ENCODE measurements at places on chromosomes 7 and 10. TPM values are rescaled to one million over a fixed set of nuclear protein-coding genes. Genes with fewer than 3 reads are reported as not detected.

DNA sequence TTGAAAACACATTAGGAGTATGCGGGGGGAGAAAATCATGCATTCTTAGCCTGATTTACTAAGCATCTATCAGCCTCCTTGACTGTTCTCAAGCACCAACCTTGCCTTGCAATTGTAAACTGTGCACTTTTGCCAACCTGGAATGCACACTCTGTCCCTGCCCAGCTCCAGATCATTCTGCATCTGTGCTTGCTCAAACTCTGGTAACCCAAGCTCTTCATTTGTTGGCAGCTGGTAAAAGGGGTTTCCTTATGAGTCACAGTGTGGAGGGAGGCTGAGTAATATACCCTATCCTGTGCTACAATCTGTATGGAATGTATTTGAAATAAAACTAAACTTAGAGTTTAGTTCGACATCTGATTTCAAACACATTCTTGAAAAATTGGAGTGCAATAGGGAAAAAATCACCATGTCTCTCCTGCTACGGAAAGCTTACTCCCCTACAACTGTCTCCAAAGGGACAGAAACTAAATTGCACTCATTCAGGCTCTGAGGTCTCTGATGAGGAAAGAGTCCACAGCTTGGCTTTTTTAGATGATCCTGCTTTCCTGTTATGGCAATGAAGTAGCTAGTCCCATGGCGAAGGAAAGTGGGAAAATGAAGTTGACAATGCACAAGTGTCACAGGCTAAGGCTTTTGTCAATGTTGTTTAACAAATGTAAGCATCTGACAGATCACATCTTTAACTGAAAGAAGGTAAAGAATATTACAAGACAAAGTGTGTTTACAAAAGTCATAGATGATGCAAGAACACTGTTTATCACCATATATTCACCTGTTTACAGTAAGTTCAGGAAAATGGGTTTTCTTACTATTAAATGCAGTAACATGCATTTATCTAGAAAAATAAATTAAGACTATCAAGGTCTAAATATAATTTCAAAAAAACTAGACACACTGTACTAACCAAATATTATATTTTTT, 61.9 kb downstream of the TES start:
- no peaks in the 10 kb centered on the region for H3K27me3 ChIP-seq
- H3K4me1 ChIP-seq, result peaks cover 40% of the 10 kb centered on the region
- H3K36me3 ChIP-seq, result no peaks in the 10 kb centered on the region
- H3K27ac ChIP-seq, result peak overlapping the region; percentile 84

DNA sequence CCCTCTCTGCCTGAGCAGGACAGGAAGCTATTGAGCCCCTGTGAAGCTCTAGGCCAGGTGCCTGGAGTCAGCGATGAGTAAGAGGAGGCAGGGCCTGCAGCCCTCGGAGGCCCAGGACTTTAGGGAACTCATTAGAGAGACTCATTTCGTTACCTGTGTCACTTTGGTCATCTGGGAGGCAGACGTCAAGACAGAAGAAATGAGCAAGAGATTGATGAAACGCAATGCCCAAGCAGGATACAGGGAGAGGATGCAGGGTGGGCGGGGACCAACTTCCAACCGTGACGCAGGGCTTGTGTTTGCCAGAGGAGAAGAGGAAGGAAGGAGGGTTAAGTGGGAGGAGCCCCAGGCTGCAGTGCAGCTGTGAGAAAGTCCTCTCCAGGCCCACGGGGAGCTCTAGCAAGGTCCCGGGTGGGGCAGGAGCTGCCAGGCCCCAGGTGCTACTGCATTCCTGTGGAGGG, 26.4 kb upstream of the GNA12 start:
- no peaks in the 10 kb centered on the region for H3K27me3 ChIP-seq
- H3K4me3 ChIP-seq, result no peak overlapping the region
- peaks cover 21% of the 10 kb centered on the region for H3K4me1 ChIP-seq
- no peak overlapping the region for H3K27ac ChIP-seq
- H3K36me3 ChIP-seq, result no peaks in the 10 kb centered on the region
- DNase-seq, result no peak

GRCh38 chr10:69572159-69573055, 815 bp downstream of the NEUROG3 start:
- no peaks in the 10 kb centered on the region for H3K36me3 ChIP-seq
- no peak for DNase-seq
- no peak overlapping the region for H3K27ac ChIP-seq
- no peaks in the 10 kb centered on the region for H3K4me1 ChIP-seq
- H3K27me3 ChIP-seq, result peaks cover 100% of the 10 kb centered on the region
- no peak overlapping the region for H3K4me3 ChIP-seq

DNA sequence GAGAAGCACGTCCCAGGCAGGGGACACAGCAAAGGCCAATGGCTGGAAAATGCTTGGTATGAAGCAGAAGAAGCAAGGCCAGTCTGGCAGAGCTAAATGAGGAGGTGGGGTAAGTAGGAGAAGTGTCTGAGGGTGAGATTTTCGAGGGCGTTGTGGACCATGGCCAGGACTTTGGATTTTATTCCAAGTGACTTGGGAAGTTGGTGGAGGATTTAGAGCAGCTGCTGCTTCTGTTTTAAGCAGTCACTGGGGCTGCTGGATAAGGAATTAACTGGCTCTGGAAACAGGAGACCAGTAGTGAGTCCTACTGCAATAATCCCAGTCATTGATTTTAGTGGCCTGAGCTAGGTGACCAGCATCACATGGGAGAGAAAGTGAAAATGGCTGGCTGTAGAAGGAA, 67.6 kb upstream of the GSDME start:
- no peaks in the 10 kb centered on the region for H3K27me3 ChIP-seq
- no peak for DNase-seq
- no peaks in the 10 kb centered on the region for H3K36me3 ChIP-seq
- H3K27ac ChIP-seq, result no peak overlapping the region
- no peak overlapping the region for H3K4me3 ChIP-seq

GRCh38 chr7:7769710-7770627, 51.6 kb upstream of the RPA3 start:
- H3K4me3 ChIP-seq, result no peak overlapping the region
- H3K27me3 ChIP-seq, result no peaks in the 10 kb centered on the region
- DNase-seq, result no peak
- no peak overlapping the region for H3K27ac ChIP-seq

GJC3 gene
- total RNA-seq, result not detected

DNA sequence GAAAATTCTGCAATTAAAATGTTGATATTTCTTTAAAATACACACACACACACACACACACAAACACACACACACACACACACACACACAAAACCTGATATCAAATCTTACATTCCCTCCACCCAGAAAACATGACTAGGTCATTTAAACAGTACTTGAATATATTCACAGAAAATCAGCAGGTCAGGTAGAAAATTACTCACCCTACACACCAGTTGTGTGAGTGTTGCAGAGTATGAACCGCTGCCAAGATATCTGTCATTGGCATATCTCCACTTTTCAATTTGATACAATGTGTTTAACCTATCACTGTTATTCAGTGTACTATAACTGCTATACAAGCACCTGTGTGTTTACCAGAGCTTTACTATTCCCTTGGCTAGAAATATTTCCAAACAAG, 283.6 kb upstream of the LRRTM3 start:
- H3K4me1 ChIP-seq, result no peaks in the 10 kb centered on the region
- no peak for DNase-seq
- no peaks in the 10 kb centered on the region for H3K36me3 ChIP-seq
- no peaks in the 10 kb centered on the region for H3K27me3 ChIP-seq

DNA sequence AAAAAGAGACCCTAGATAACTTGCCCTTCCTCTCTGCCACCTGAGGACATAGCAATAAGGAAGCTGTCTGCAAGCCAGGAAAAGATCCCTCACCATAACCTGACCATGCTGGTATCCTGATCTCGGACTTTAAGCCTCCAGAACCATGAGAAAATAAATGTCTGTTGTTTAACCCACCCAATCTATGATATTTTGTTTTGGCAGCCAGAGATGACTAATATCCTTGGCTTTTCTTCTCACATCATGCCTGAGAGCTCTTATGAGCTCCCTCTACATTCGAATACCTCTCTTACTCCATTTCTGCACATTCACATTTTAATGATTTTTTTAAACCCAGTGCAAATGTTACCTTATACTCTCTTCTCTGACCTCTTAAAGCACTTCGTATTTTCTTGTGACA, 214.0 kb upstream of the CHRM2 start:
- no peaks in the 10 kb centered on the region for H3K36me3 ChIP-seq
- H3K4me3 ChIP-seq, result no peak overlapping the region
- H3K27me3 ChIP-seq, result no peaks in the 10 kb centered on the region
- no peaks in the 10 kb centered on the region for H3K4me1 ChIP-seq
- no peak for DNase-seq
- H3K27ac ChIP-seq, result no peak overlapping the region

MRC1 gene
- not detected for total RNA-seq

- no peaks in the 10 kb centered on the region for H3K4me1 ChIP-seq
- no peak overlapping the region for H3K4me3 ChIP-seq
- peaks cover 9% of the 10 kb centered on the region for H3K27me3 ChIP-seq
- no peak overlapping the region for H3K27ac ChIP-seq
- peak; percentile 7 for DNase-seq
These were observed 26.9 kb downstream of the DNAJB9 start for GRCh38 chr7:108596560-108596959.

DNA sequence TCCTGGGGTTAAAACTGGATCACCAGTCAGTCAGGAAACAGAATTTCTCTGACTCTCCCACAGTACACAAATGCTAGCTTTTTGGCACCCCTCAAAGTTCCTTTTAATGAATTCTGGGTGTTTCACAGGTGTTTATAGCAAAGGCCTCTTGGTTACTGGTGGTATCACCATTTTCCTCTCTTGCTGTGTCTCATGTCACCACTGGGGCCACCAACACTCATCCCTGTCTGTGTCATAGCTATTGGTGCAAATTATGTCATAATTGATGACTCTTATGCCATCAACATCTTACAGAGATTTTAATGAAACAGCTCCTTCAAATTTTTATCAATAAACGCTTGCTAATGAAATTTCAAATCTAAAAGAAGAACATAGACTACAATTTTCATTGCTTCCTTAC, 27.7 kb upstream of the OSBPL3 start:
- DNase-seq, result no peak
- no peaks in the 10 kb centered on the region for H3K27me3 ChIP-seq
- peaks cover 4% of the 10 kb centered on the region for H3K4me1 ChIP-seq
- H3K4me3 ChIP-seq, result no peak overlapping the region

DNA sequence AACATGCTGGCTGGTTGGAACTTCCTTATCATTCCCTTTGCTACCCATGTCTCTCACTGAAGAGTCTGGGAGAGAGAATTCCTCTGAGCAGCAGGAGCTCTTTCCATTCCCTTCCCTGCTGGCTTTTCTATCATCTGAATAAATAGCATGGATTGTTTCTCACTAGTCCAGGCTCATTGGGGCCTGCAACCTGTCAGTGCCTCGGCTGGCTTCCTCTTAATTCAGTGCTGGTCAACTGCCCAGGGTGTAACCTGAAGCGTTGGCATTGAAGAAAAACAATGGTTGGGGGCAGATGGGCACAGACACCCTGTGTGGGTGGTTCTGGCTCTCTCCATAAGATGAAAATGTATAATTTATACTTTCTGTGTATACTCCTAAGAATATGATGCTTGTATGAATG, 155.6 kb downstream of the ANLN start:
- DNase-seq, result no peak
- no peaks in the 10 kb centered on the region for H3K4me1 ChIP-seq
- H3K27me3 ChIP-seq, result no peaks in the 10 kb centered on the region
- H3K27ac ChIP-seq, result no peak overlapping the region

DNA sequence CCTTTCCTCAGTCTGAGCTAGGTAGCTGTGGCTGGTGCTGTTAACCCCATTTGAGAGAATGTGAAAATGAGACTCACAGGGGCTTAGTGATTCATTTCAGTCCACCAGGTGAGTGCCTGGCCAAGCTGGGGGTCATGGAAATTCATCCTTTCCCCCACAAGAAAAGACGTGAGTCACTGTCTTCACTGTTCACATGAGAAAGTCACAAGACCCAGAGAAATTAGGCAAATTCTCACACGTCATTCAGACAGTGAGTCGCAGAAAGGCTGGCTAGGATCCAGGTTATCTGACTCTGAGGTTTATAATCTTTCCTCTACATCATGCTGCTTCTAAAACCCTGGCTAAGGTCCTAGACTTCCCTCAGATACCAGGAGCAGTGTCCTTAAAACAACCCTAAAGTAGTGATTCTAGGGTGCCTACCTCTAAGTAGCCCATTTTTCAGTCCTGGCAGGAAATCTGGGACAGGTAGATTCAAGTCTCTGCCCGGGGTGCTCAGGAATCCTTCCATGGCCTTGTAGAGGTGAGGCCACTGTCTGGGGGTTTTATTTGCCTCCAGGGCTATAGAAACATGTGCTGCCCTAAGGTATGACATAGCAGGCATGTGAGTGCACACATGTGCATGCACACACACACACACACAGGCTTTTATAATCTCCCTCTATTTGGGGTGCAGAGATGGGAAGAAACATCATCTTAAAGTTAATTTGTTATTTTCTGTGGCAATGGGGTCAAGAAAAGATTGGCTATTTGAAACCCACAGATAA, 427.9 kb upstream of the CELF2 start:
- H3K4me1 ChIP-seq, result no peaks in the 10 kb centered on the region
- H3K36me3 ChIP-seq, result no peaks in the 10 kb centered on the region
- H3K4me3 ChIP-seq, result no peak overlapping the region
- H3K27me3 ChIP-seq, result no peaks in the 10 kb centered on the region

DNA sequence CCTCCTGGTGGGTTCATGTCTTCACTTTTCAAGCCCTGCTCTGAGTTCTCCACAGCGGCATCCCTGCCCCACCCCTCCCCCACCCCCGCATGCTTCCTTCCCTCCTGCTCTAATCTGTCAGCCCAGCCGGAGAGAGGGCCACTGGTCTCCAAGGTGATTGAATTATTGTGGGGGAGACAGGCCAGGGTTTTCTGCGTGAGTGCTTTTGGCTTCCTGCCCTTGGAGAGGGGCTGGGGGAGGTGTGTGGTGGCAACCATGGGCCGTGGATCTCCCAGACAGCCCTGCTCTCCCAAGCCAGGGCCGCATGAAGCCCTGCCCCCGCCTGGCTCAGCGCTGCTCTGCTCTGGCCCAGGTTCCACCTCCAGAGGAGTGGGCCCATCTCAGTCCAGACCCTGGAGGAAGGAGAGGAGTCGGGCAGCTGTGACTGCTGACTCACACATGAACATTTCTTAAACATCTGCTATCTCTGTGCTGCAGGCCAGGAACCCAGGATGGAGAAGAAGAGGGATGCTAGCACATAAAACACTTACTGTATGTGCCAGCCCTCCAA, 109.9 kb downstream of the ZMIZ1 start:
- H3K27me3 ChIP-seq, result no peaks in the 10 kb centered on the region
- H3K27ac ChIP-seq, result peak overlapping the region; percentile 44
- H3K36me3 ChIP-seq, result peaks cover 59% of the 10 kb centered on the region
- no peak overlapping the region for H3K4me3 ChIP-seq

Data from SJSA1 (cell line).